ENCODE measurements at places on chromosomes 6 and 20. TPM values are rescaled to one million over a fixed set of nuclear protein-coding genes. Genes with fewer than 3 reads are reported as not detected.

Gene TNF
- total RNA-seq = not detected

DNA sequence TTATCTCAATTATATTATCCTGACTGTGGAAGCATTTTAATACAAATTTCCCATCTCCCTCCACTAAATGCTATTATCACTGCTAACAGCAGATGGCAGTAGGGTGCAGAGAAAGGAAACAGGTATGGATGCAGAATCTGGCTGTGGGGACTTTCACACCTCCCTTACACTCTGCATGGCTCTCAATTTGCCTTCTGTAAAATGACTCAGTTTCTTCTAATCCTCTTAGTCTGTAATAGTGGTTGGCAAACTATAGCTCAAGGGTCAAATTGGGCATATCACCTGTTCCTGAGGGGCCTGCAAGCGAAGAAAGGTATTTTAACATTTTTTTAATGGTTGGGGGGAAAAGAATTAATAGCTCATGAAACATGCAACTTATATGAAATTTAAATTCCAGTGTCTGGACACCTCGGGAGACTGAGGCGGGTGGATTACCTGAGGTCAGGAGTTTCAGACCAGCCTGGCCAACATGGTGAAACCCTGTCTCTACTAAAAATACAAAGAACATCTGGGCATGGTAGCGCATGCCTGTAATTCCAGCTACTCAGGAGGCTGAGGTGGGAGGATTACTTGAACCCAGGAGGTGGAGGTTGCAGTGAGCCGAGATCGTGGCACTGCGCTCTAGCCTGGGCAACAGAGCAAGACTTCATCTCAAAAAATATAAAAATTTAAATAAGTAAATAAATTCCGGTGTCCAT lies 83.5 kb downstream of the ZMYND8 start:
- peak; percentile 79 for DNase-seq
- no peak overlapping the region for H3K4me3 ChIP-seq
- peaks cover 76% of the 10 kb centered on the region for H3K36me3 ChIP-seq

DNA sequence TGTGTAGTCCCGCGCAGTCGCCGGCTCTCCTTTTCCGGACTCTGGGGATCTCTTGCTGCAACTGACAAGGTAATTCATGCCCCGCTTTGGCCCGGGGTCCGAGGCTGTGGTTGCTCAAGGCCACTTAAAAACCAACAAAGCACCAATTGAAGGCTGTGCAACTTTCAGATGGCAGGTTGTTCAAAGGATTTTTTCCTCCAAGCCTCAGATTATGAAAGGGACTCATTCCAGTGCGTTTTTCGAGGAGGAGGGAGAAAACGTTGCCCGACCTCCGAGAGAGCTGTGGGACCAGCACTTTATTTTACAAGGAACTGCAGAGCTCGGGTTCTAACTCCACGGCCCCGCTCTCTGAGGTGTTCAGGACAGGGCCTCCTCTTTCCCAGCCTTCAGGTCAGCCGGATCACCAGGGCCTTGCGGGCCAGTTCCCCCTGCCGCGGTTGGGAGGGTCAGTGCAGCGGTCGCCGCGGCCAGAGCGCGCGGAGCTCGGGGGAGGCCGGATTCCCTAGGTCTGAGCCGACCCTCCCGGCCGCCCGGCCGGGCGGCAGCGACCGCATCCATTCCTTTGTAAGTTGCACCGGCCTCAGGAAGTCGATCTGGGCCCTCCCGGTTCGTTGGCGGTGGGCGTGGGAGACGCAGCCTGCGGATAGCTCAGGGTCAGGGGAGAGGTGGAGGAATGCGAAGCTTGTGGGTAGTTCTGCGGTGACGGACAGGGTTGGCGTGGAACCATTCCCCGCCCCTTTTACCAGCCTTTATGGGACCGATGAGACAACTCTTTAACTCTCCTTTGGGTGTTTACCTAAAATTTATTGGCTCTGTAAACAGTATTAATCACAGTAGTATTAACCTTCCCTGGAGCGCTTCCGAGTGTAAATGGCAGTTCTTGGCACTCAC lies 1.6 kb downstream of the UTRN start:
- H3K4me3 ChIP-seq = peak overlapping the region; percentile 90
- H3K27ac ChIP-seq = peak overlapping the region; percentile 54
- peaks cover 12% of the 10 kb centered on the region for H3K36me3 ChIP-seq
- peak; percentile 94 for DNase-seq
- H3K4me1 ChIP-seq = peaks cover 3% of the 10 kb centered on the region
- H3K27me3 ChIP-seq = no peaks in the 10 kb centered on the region

Gene TPBG
- 39.1 TPM for total RNA-seq

Gene BEND3
- 28.4 TPM for total RNA-seq

Gene CEP250
- 29.8 TPM for total RNA-seq

DNA sequence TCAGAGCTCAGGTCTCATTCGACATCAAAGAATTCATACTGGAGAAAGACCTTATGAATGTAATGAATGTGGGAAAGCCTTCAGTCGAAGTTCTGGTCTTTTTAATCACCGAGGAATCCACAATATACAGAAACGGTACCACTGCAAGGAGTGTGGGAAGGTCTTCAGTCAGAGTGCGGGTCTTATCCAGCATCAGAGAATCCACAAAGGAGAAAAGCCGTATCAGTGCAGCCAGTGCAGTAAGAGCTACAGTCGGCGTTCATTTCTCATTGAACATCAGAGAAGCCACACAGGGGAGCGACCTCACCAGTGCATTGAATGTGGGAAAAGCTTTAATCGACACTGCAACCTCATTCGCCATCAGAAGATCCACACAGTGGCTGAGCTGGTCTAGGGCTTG lies 7.7 kb downstream of the ZSCAN9 start:
- no peak for DNase-seq
- peaks cover 84% of the 10 kb centered on the region for H3K36me3 ChIP-seq
- H3K27ac ChIP-seq = no peak overlapping the region
- peaks cover 15% of the 10 kb centered on the region for H3K4me1 ChIP-seq

DNA sequence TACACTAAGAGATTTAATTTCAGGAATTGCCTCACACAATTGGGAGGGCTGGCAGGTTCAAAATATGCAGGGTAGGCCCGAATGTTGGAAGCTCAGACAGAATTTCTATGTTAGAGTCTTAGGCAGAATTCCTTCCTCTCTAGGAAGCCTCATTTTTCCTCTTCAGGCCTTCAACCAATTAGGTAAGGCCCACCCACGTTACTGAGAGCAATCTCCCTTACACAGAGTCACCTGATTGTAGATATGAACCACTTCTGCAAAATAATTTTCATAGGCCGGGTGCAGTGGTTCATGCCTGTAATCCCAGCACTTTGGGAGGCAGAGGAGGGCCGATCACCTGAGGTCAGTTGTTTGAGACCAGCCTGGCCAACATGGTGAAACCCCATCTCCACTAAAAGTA lies 50.2 kb upstream of the HIVEP1 start:
- DNase-seq = no peak
- no peak overlapping the region for H3K4me3 ChIP-seq
- H3K27ac ChIP-seq = no peak overlapping the region

Gene MEI4
- total RNA-seq = 0.84 TPM

GRCh38 chr6:37491171-37491829 lies 8.4 kb downstream of the CCDC167 start:
- peaks cover 8% of the 10 kb centered on the region for H3K36me3 ChIP-seq
- H3K4me1 ChIP-seq = no peaks in the 10 kb centered on the region
- DNase-seq = no peak
- no peak overlapping the region for H3K4me3 ChIP-seq
- no peaks in the 10 kb centered on the region for H3K27me3 ChIP-seq

DNA sequence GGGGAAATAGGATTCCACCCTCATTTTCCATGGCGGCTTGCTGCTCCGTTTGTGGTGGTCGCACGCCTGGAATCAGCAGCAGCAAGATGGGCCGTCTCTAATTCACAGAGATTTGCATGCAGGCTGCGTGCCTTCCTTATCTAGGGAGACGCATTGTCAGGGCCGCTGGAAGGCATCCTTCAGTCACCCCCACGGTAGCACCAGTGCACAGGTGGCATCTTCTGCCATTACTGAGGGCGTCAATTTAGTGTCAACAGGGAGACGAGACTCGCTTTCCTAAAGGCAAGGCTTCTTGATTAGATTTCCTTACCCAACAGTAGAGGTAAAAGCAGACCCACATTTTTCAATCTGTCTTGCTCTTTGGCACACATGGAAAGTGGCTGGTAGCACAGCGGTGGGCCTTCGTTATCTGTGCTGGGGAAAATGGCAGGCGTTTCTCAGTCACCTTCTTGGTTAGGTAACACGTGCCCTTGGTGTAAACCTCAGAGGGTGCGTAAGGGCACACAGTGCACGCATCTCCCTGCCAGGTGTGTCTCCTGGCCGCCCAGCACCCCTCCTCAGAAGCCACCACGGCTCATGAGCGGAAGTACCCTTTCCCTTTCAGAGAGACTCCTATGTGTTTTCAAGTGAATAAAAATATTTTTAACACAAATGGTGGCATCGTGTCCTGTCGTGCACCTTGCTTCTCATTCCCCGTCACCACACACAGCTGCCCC lies 27.3 kb upstream of the VSTM2L start:
- no peaks in the 10 kb centered on the region for H3K4me1 ChIP-seq
- DNase-seq = no peak
- H3K27me3 ChIP-seq = no peaks in the 10 kb centered on the region
- H3K27ac ChIP-seq = no peak overlapping the region
- peaks cover 12% of the 10 kb centered on the region for H3K36me3 ChIP-seq

DNA sequence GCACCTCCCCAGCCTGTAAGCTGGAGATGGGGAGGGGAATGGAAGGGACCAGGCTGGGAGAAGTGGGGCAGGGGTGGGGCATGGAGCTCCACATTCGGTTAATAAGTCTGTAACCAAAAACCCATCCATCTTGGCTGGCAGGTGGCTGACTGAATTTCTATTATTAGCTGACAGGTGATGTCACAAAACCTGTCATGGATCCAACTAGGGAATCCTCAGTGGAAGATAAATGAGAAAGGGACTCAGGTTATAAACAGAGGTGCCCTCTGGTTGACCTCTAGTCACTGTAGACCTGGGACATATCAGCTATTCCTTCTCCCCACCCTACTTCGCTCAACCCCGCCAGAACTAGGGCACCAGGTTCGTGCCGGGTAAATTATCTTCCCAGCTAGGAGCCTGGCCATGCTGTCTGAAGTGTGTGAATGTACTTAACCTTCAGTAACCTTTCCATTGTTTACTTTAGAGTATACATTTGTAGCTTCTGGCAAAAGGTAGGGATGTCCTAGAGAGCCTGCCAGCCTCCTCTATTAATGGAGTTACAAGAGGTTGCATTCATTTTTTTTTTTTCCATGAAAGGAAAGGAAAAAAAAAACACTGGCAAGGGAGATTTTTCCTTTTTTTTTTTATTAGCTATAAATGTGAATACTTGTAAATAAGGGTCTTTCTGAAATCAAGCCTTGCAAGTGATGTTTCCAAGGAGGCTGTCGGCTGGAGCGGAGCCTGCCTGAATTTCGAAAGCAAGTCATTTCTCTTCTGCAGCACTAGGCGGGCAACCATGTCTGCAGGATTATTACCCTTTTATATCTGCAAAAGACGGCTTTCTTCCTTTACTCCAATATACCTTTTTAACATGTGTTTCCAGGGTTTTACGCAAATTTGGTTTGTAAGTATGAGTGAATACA lies 135.9 kb downstream of the TMEM242 start:
- peaks cover 67% of the 10 kb centered on the region for H3K36me3 ChIP-seq
- no peak for DNase-seq

Gene TGM3
- total RNA-seq = 0.29 TPM

Gene EPHA7
- 3.3 TPM for total RNA-seq

DNA sequence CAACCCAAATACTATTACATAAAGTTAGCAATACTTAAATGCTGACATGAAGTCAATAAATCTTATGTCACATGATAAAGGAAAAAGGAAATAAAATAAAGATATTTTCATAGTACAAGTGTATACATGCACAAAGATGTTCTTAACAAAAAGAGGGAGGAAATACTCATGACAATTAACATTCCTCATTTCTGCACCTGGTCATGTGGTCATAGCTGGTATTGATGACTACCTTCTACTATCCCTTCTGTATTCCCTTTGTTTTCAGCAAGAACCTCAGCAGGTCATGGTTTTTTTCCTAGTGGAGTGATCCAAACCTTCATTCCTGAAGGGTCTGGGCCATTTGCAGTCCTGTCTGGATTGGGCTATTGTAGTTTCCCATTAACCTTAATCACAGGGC lies 43.5 kb upstream of the FYN start:
- H3K27me3 ChIP-seq = no peaks in the 10 kb centered on the region
- H3K27ac ChIP-seq = no peak overlapping the region
- H3K4me1 ChIP-seq = peaks cover 7% of the 10 kb centered on the region

Gene COL19A1
- total RNA-seq = 1.5 TPM

GRCh38 chr20:59643615-59644061 lies 39.3 kb downstream of the PHACTR3 start:
- no peaks in the 10 kb centered on the region for H3K4me1 ChIP-seq
- no peak overlapping the region for H3K27ac ChIP-seq
- H3K27me3 ChIP-seq = no peaks in the 10 kb centered on the region
- H3K36me3 ChIP-seq = no peaks in the 10 kb centered on the region
- H3K4me3 ChIP-seq = no peak overlapping the region

DNA sequence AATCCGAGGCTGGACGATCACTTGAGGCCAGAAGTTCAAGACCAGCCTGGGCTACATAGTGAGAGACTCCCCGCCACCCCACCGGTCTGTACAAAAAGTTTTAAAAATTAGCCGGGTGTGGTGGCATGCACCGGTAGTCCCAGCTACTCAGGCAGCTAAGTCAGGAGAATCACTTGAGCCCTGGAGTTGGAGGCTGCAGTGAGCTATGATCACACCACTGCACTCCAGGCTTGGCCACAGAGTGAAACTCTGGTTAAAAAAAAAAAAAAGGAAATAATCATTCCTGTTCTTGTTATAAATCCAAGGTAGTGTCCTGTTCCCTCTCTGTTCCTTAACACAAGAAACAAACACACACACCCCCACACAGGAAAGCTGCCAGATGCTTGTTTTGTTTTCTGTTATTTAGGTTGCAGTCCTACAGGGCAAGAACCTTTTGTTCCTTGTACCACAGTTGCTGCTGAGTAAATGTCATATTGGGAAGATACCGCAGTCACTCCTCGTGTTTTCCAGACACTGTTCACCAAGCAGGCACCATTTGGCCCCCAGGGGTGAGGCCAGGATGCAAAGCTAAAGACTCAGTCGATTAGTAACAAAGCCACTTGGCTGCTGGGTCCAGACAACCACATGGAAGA lies 28.9 kb downstream of the ASIP start:
- no peaks in the 10 kb centered on the region for H3K4me1 ChIP-seq
- no peak overlapping the region for H3K27ac ChIP-seq
- H3K4me3 ChIP-seq = no peak overlapping the region
- H3K27me3 ChIP-seq = no peaks in the 10 kb centered on the region
- H3K36me3 ChIP-seq = peaks cover 31% of the 10 kb centered on the region

Gene RAB44
- not detected for total RNA-seq

Gene OPN5
- total RNA-seq = not detected

DNA sequence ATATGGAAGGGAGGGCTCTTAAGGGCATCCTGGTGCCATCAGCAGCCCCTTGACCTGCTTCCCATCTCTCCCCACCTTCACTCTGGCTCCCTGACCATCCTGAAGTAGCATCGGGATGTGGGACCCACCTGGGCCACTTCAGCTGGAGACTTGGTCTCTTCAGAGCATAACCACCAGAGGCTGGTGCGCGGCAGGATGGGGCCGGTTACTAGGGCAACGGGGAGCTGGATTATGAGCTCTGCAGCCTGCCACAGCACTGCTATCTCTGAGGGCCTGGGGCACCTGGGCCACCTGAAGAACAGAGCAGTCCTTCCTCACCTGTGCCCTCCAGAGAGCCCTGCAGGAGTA lies 79.7 kb downstream of the SYNJ2 start:
- no peaks in the 10 kb centered on the region for H3K4me1 ChIP-seq
- peaks cover 29% of the 10 kb centered on the region for H3K36me3 ChIP-seq
- H3K4me3 ChIP-seq = no peak overlapping the region
- no peak overlapping the region for H3K27ac ChIP-seq
